ENCODE measurements at places on chromosomes 7 and 10.
A peak's percentile ranks its signal among the peaks of the same experiment; 100 is the strongest.

DNA sequence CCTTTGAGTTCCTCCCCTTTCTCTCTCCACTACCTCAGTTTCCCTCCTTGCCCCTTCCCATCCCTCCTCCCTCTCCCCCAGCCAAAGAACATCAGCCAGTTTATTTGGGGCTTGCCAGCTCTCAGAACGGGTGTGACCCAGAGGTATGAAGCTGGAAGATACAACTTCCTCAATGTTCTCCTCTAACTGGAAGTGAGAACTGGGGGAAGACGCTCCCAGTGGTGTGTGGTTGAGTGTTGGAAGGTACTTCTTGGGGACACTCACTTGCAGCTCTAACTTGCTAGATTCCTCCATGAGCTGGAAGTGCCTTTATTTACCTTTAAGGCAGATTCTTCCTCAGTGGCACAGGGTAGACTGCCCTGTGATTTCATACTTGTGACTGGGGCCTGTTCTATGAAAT lies 110.5 kb upstream of the HABP2 start:
- no peak overlapping the region for H3K27ac ChIP-seq
- no peaks in the 10 kb centered on the region for H3K27me3 ChIP-seq
- H3K36me3 ChIP-seq: no peaks in the 10 kb centered on the region
- no peak for DNase-seq
- no peaks in the 10 kb centered on the region for H3K4me1 ChIP-seq

DNA sequence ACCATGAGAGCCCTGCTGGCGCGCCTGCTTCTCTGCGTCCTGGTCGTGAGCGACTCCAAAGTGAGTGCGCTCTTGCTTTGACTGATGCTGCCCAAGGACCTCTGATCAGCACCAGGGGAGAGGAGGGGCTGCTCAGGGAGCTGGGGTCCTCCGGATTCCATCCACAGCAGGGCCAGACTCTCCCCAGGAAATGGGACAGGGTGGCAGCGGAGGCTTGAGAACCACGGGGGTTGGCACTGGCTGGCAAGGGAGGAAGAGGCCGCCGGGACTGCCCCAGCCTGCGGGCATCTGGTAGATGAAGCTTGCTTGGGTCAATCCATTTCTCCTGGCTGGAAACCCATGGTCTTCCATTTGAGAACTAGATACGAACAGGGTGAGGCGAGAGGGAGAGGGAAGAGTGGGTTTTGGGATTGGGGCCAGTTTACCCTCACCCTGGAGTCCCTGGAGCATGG lies 647 bp downstream of the PLAU start:
- H3K27me3 ChIP-seq: no peaks in the 10 kb centered on the region
- DNase-seq: no peak
- peak overlapping the region; percentile 98 for H3K4me3 ChIP-seq

GRCh38 chr7:129263168-129263567 lies 38.3 kb downstream of the AHCYL2 start:
- H3K4me1 ChIP-seq: peaks cover 6% of the 10 kb centered on the region
- H3K27ac ChIP-seq: no peak overlapping the region
- H3K36me3 ChIP-seq: no peaks in the 10 kb centered on the region
- no peak overlapping the region for H3K4me3 ChIP-seq

DNA sequence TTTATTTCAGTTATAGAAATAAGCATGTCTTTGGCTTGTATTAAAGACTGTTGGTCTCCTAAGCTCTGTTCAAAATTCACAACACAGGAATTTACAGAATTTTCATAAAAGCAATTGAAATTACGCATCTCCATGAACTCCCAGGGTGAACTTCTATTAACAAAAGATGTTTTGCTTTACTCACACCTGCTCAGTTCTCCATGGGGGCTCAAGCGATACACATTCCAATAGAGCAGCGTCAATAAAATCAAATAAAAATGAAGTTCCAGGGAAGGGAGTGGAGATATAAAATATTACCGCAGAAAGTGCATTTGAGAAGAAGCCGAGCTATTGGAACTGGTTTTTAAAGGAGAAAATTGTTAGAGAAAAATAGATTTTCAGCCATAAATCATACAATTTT lies 41.5 kb upstream of the ZNF438 start:
- DNase-seq: no peak
- H3K27ac ChIP-seq: no peak overlapping the region
- no peak overlapping the region for H3K4me3 ChIP-seq
- H3K27me3 ChIP-seq: no peaks in the 10 kb centered on the region
- peaks cover 6% of the 10 kb centered on the region for H3K4me1 ChIP-seq
- H3K36me3 ChIP-seq: 0 out of 2 replicates have a peak, but pooled peaks cover 4% of the 10 kb centered on the region

GRCh38 chr10:48551861-48552591 lies 52.8 kb downstream of the ARHGAP22 start:
- H3K4me3 ChIP-seq: no peak overlapping the region
- H3K36me3 ChIP-seq: no peaks in the 10 kb centered on the region
- DNase-seq: peak; percentile 44
- no peaks in the 10 kb centered on the region for H3K4me1 ChIP-seq
- no peaks in the 10 kb centered on the region for H3K27me3 ChIP-seq

DNA sequence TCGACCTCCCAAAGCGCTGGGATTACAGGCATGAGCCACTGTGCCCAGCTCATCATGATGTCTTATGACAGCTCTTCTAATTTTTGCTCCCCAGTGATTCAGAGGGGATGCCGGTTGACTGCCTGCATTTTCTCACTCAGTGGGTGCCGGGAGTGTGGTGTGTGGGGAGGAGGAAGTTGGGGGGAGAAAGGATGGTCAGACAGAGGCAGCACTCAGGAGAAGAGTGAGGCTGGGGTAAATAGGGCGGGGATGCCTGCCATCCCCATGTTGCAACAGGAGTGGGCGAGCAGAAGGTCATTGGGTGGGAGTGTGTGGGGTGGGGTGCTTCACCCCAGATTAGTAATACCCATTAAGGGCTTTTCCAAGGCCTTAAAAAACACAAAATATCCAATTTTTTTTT lies 3.5 kb upstream of the CCL24 start:
- no peak overlapping the region for H3K4me3 ChIP-seq
- no peaks in the 10 kb centered on the region for H3K4me1 ChIP-seq
- H3K27ac ChIP-seq: no peak overlapping the region
- no peak for DNase-seq
- H3K36me3 ChIP-seq: no peaks in the 10 kb centered on the region
